NCI-H1436 treated with DMSO at 0.1 percent for 48 hours (cell line): ENCODE measurements at places on chromosomes 12 and 14.

DNA sequence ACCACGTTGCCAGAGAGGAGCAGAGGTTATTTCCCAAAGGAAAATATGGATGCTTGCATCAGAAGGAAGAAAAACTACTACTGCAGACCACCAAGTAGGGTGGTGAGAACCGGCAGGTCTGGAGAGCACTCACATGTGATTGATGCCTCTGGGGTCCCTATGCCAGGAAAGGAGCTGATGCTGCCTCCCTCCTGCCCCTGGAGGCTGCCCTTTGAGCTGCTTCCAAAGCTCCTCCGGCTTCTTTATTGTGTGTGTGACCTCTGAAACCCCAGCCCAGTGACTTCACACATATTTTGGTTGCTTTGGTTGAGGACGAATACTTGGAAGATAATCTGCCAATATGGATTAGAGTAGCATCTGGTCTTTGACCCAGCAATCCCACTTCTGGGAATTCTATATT is 133.4 kb downstream of the AACS start:
- no peak for DNase-seq

- no peak for DNase-seq
Measured at GRCh38 chr12:115879354-115879753, 398.1 kb downstream of the MED13L start.

DNA sequence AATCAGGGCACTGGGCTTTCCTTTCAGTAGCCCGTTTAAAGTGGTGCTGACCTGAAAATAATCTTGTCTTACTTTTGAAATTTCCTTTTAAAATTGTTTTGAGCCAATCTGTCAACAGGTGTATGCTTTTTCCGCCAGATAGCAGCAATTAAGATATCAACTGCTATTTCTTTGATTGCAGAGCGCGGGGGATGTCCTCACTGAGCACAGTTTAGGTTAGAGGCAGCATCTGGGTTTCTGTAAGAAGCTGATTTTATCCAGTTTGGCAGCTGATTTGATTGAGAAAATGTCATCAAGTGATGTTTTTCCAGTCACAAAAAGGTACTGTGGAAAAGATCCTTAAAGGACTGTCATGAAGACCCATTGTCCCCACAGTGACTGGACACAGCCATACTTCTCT is 371.8 kb downstream of the ADAMTS20 start:
- DNase-seq: no peak

GRCh38 chr14:52238682-52239081 is 28.8 kb upstream of the PTGDR start:
- no peak for DNase-seq

DNA sequence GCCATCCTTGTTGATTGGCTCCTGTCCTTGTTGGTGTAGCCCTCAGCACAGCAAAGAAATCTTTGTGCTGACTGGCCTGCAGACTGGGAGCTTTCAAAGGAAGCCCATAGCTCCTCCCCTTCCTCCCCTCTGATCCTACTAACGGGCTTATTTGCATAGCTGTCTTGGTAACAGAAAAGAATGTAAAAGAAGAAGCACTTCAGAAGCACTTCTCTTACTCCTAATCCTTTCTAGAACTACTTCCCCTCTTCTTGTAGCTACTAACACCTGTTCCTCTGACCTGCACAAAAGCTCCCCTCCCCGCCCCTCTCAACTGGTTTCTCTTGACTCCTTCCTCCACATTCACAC is 14.3 kb upstream of the RIC8B start:
- DNase-seq: no peak

DNA sequence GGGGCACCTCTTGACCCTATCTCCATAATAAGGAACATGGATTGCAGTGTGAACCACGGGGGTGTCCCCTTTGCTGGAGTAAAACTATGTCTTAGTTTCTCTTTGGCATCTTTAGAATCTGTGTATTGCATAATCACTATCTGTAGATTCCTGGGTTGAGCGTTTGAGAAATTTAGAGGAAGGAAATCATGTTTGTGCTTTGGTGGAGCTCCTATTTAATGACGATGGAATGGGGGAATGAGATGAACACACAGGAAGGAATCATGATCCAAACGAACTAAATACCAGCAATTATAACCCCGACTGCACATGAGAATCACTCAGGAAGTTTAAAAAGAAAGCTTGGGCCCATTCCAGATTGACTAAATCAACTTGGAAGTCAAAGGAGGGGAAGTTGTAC is 1.3 kb upstream of the MYG1 start:
- DNase-seq: no peak

- no peak for DNase-seq
Measured at GRCh38 chr12:131418884-131419283, 292.0 kb upstream of the SFSWAP start.

GRCh38 chr12:94244165-94245133 is 96.1 kb downstream of the PLXNC1 start:
- no peak for DNase-seq

DNA sequence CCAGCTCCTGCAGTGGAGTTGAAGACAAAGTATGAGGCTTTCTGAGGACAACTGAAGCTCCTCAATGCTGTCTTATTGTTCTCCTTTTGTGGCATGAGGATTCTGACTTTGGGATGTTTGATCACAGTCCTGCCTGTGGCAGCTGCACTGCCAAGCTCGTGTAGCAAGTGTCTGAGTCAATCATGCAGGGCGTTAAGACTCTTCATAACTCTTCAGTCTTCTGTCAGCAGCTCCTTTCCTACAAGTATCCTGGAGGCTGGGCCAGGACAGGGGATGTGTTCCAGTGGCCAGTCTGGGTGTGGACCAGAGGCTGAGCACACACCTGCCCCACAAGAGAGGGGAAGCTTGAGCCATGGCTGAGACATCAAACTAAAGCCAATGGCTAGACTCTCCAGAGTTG is 94.3 kb downstream of the PELI2 start:
- DNase-seq: no peak
